NT2/D1 (cell line): ENCODE measurements at places on chromosomes 7 and 10.

DNA sequence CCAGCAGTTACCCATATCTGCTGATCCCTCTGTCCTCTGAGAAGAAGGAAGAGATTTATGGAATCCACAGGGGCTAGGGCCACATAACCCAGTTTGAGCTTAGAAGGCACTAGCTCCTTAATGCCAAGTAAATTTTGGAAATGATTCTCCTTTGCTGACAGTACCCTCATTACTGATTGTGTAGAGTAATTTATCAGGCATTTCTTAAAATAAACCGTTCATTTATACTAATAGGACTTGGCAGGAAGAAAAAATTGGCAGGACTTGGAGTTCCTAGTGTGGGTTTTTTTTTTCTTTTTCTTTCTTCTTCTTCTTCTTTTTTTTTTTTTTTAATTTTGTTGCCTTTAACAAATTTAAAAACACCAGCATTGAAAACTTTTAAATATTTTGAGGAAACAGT, 645.7 kb downstream of the SUGCT start:
- no peak for DNase-seq

- DNase-seq = peak; percentile 80
Observed at GRCh38 chr7:68176974-68177373, 1180.3 kb downstream of the TYW1 start.

DNA sequence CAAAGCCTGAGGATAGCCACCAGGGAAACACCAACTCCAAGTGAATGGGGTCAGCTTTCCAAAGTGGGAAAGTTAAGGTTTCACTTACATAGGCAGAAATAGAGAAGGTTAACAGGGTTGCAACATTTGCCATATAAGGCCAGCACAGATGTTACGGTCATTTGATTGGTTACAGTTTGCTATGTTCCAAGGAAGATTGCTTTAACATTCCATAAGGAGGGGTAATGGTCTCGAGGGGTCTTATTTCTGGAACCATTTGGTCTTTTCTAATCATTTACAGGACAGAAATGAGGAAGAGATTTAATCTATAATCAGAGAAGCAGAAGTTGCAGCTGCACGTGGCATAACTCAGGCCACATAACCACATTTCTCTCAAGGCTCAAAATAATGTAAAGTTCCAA, 679.4 kb upstream of the C7orf33 start:
- DNase-seq = no peak

DNA sequence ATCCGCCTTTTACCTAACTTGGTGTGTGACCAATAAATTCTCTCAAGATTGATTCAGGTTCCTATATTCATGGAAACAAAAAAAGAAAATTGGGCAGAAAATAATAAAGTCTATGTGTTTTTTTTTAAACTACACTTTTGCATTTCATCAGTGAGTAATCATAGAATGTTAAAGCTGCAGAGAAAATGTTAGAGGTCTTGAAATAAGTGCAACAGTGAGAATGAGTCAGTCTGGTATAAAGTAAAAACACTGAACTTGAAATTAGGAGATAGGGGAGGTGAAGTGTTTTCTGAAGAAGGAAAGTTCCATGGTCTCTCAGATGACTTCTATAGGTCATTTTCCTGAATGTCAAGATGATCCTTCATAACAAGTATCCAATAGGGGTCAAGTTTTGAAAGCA, 202.6 kb upstream of the NRP1 start:
- no peak for DNase-seq

GRCh38 chr10:31694929-31695837, 233.4 kb downstream of the ARHGAP12 start:
- no peak for DNase-seq

DNA sequence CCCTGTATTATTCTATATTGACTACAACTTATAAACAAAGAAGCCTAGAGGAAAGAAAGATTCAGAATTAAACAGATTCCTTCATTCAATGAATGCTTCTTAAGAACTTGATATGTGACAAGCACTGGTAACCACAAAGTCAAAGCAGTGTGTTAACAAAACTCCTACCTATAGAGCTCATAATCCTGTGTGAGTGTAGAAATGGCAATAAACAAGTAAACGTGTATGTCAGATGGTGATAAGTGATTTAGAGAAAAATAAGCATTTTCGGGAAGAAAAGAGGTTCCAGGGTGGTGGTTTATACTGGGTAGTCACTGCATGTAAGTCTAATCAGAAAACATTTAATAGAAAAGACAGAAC, 141.3 kb downstream of the JMJD1C start:
- no peak for DNase-seq

GRCh38 chr7:94332571-94332970, 62.1 kb upstream of the COL1A2 start:
- no peak for DNase-seq

- DNase-seq = no peak
Observed at GRCh38 chr7:102205915-102206314, 80.8 kb upstream of the SH2B2 start.

GRCh38 chr7:116166156-116166555, 44.2 kb upstream of the TES start:
- no peak for DNase-seq

DNA sequence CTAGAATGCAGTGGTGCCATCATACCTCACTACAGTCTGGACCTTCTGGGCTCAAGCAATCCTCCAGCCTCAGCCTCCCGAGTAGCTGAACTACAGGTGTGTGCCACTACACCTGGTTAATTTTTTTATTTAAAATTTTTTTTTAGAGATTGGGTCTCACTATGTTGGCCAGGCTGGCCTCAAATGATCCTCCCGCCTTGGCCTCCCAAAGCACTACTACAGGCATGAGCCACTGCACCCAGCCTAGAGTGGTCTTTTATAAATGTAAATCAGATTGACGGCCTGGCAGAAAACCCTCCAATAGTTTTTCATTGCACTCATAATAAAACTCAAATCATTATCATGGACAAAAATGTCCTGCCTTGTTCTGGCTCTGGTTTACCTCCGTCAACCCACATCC, 201.7 kb upstream of the PLXNA4 start:
- DNase-seq = no peak

DNA sequence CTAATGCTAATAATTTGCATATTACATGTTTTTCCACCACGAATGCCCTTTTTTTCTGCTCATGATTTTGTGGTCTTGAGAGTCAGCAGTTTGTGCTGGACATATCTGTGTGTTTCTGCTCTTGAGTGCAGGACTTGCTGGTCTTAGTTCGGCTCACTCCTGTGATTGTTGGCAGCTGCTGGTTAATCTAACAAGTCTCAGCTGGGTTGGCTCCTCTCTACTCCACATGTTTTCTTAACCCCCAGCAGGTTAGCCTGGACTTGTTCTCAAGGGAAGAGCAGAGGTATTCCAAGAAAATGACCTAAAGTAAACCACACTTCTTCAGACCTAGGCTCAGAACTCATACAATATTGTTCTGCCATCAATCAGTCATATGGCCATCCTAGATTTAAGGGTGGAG, 1238.9 kb downstream of the XPNPEP1 start:
- DNase-seq = no peak

- DNase-seq = peak; percentile 52
Observed at GRCh38 chr10:109956454-109957091, 33.3 kb upstream of the XPNPEP1 start.

DNA sequence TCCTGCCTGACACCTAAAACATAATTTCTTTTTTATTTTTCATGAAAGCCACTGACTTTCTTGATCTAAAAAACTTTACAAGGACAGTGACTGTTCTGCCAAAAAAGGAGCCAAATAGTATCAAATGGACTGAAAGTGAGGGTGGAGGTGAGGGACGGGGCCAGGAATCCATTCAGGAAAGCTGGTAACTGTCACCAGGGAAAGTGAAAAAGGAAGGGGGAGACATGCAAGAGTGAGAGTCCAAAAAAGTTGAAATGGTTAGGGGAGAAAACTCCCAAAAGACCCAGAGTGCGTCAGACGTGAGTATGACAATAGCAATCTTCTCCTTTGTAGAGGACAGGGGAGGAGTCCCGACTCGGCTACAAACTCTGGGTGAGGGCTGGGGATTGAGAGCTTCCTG, 2.9 kb upstream of the PRAP1 start:
- DNase-seq = no peak

DNA sequence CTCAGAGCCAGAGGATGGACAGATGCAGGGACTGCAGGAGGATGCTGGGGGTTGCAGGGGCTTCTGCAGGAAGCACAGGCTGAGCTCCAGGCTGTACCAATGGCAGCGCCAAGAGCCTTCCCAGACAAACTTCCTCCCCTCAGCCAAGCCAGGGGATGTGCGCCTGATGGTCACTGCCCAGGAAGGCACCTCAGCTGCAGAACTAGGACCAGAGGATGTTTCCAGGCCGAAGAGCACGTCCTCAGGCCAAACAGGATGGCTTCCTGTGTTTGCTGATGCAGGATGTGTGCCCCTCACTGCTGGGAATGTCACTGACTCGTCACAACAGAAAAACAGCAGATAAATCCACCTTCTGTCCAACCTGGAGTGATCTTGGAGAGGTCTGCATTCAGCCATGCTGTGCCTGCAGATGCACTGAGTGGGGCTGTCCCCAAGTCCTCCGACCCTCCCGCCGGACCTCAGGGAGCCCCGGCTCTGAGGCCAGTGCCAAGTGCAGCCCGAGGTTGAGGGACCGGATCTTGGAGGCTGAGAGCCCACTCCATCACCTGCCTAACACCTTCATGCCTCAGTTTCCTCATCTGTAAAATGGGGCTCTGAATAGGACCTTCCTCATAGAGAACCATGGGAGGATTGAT, 152.5 kb upstream of the CHST15 start:
- DNase-seq = no peak

DNA sequence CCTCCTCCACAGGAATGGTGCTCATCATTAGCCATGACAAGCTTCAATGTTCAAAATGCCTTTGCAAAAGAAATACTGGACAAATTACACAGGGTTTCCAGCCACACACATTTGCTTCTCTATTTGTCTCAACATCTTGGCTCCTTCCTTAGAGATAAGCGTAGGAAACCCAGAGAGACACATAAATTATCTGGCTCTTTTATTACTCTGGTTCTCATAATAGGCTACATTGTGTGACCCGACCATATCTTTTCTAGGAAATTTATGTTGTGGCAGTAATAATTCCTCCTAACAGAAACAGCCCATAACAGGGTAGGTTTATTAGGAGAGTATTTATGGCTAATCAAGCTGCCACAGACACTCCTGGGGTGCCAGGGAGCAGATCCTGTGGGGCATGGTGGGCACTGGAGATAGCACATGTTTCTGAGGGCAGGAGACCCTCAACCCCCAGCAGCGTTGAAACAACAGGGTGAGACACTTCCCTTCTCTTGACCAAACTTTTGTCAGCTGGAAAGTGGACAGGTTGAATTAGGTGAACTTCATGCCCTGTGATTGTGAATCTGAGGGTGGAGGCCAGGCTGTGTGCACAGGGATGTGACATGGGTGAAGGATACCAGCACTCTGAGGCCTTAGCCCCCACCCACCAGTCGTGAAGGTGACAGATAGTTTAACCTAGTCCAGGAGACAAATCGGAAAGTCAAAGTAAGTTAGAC, 295.9 kb upstream of the ZNF32 start:
- no peak for DNase-seq
